ENCODE measurements at places on chromosomes 5 and 9. TPM values are rescaled to one million over a fixed set of nuclear protein-coding genes. Genes with fewer than 3 reads are reported as not detected.

THOC3 gene
- 22.3 TPM for total RNA-seq

- DNase-seq = no peak
Measured at GRCh38 chr9:131800366-131800765, 60.5 kb upstream of the RAPGEF1 start.

- DNase-seq = no peak
Measured at GRCh38 chr9:91495450-91495849, 71.8 kb upstream of the NFIL3 start.

GRCh38 chr5:9927521-9927997 lies 297.4 kb upstream of the TAS2R1 start:
- no peak for DNase-seq

DNA sequence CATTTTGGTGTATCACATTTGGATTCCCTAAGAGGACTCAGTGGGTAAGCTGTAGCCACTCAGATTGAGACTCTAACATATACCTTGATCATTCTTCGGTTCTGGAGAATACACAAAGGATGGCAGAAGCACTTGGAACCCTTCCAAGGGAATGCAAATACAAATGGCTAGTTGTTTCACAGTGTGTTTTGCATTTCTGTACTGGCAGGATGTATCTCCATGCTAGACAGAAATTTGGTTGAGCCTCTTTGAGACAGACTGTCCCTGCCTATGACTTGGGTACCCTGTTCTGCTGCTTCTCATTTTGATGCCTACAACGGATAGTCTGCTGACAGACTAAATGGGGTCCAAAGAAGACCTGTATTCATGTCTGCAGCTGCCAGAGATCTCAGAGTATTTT lies 273.5 kb downstream of the TMEM38B start:
- no peak for DNase-seq

SLC6A7 gene
- 30.4 TPM for total RNA-seq

Data from left colon (tissue), 2 donors.